Sciatic nerve (tissue), 2 donors: ENCODE measurements at places on chromosomes 13 and 19. TPM values are rescaled to one million over a fixed set of nuclear protein-coding genes. Genes with fewer than 3 reads are reported as not detected.

GRCh38 chr13:37209621-37210580, 104.4 kb upstream of the CSNK1A1L start:
- DNase-seq: no peak

- DNase-seq: no peak
Measured at GRCh38 chr13:94696171-94696570, 16.2 kb downstream of the SOX21 start.

GRCh38 chr13:73693215-73693614, 441.0 kb downstream of the KLF12 start:
- no peak for DNase-seq

DNA sequence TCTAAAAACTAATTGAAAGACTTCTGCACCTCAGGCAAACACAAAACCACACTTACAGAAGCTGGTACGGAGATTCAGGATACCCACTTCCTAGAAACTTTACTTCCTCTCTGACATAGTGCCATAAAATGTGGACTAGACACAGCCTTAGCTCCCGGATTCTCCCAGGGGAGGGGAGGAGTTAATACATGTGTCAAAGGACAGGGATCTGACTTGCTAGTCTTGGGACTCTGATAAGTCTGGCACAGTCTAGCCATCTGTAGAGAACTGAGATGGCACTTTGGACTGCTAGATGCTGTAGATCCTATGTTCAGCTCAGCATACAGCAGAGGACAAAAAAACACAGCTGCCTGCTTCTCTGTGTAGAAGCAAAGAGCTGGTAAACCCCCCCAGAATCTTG, 769.8 kb upstream of the MIR17HG start:
- no peak for DNase-seq

DNA sequence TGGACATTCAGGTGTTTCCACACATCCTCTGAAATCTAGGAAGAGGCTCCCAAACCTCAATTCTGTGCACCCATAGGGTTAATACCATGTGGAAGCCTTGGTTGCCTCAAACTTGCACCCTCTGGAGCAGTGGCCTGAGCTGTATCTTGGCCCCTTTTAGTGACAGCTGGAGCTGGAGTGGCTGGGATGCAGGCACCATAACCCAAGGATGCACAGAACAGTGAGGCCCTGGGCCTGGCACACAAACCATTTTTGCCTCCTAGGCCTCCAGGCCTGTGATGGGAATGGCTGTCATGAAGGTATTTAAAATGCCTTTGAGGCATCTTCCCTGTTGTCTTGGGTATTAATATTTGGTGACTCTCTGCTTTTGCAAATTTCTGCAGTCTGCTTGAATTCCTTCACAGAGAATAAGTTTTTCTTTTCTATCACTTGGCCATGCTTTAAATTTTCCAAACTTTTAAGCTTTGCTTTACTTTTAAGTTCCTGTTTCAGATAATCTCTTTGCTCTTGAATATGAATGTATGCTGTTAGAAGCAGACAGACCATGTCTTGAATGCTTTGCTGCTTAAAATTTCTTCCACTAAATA, 1594.5 kb upstream of the PCDH20 start:
- no peak for DNase-seq

DNA sequence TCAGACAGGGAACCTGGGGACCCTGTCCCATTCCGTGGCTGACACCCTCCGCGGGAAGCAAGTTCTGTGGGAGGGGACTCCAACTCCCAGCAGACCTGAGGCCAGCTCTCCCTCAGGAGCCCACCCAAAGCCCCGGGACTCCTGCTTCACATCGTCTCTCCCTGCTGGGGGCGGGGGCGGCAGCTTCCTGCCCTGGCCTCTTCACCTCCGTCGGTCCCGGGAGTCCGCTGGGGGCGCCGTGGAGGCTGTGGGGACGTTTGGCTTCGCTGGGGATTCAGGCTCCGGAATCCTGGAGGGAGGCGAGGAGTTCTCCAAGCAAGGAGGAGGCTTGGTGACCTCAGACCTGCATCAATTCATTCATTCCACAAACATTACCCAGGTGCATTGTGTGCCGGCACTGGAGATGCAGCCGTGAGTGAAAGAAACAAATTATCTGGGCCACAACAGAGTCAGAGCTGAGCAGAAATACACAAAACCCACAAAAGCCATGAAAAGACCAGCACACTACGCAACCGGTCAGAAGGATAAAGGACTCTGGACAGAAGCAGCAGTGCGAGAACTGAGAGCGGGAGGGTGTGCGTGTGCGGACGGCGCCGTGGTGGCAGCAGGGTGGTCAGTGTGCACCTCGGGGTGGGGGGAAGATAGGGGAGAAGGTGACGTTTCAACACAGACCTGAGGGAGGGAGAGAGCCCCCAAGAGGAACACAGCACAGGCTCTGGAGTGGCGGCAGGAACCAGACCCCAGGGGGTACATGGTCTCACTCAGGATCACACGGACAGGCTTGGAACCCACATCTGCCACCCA, 19.0 kb downstream of the EPS8L1 start:
- no peak for DNase-seq

DNA sequence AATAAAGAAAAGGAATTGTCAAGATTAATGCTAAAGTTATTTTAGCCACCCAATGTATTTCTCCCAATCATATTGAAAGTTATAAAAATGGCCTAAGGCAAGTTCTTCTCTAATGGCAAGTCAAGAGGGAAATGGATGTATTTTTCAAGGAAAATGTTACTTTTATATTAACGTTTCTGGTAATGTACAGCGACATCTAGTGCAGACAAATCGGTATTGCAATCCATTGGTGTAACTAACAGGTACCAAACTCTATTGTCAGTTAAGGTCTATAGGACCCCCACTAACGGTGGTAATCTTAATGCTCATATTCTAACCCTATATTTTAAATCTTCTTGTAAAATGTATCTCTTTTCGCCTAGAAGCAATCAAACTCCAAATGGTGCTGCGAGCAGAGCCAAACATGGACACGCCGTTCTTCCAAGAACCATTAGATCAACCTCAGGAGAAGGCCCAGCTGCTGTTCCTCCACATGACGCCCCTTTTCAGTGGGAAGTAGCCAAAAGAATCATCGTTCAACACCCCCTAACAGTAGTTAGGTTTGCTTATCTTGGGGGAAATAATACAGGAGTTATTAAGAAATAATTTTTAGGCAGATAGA, 98.5 kb upstream of the PABPC3 start:
- no peak for DNase-seq

Gene LIPE
- 34.0 TPM for total RNA-seq

DNA sequence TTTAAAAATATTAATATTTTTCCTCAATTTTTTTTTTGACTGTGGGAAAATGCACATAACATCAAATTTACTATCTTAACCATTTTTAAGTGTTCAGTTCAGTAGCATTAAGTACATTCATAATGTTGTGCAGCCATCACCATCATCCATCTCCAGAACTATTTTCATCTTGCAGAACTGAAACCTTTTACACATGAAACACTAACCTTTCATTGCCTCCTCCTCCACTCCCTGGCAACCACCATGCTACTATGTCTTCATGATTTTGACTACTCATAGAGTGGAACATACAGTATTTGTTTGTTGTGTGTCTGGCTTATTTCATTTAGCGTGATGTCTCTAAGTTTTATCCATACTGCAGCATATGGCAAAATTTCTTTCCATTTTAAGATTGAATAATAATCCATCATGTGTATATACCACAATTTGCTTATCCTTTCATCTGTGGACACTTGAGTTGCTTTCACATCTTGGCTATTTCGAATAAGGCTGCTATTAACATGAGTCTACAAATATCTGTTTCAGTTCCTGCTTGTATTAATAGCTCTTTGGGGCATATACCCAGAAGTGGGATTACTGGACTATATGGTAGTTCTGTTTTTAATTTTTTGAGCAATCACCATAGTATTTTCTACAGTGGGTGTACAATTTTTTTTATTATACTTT, 376.4 kb downstream of the MTUS2 start:
- no peak for DNase-seq

Gene C19orf73
- 0.67 TPM for total RNA-seq

DNA sequence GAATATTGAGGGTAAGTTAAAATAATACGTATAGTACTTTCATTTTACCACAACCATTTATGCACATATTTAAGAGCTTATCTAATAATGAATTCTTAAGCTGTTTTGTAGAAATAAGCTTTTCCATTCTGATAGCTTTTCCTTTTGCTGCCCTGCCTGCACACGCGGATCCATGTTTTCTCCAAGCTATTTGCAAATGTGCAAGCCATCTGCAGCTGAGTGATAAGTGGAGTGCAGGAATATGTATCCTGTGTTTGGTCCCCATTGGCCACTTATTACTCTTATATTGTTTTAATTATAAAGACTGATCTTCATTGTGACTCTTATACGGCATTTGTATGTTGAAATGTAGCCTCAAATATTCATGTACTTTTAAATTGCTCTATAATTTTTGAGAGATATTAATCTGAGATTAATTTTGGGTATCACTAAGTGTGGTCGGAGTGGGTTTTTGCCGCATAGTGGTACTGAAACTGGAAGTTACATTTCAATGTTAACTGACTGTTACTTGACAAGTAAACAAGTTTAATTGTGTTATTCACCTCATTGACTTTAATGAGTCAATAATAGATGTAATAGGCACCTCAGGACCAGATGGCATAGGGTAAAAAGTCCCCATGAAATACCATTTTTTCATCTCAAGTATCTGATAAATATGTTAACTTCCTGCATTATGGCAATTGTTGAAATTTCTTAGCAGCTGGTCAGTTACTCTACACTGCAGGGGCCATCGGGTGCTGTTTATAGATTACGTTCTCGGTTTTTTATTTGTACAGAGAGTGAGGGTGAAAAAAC, 1567.4 kb downstream of the EFNB2 start:
- DNase-seq: no peak

Gene FCAR
- 5.2 TPM for total RNA-seq
